ENCODE measurements at places on chromosomes 6 and 20.

DNA sequence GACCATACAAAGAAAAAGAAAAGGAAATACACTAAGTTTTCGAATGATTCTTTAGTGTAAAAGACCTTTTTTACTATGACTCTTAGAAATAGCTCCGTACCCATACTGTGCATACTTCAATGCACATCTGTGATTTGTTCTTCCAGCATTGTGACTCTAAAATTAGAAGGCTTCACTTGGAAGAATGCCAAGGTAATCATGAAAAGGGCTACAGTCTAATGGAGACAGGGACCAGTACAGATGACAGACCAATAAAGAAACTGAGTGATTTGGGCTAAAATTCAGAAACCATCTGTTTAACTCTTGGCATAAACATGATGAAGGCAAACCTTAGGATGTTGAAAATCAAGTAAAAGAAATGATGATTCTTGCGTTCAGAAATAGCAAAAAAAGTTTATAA lies 46.3 kb downstream of the CYP39A1 start:
- DNase-seq: no peak

- DNase-seq: no peak
Observed at GRCh38 chr20:63911176-63911575, 16.2 kb downstream of the DNAJC5 start.

DNA sequence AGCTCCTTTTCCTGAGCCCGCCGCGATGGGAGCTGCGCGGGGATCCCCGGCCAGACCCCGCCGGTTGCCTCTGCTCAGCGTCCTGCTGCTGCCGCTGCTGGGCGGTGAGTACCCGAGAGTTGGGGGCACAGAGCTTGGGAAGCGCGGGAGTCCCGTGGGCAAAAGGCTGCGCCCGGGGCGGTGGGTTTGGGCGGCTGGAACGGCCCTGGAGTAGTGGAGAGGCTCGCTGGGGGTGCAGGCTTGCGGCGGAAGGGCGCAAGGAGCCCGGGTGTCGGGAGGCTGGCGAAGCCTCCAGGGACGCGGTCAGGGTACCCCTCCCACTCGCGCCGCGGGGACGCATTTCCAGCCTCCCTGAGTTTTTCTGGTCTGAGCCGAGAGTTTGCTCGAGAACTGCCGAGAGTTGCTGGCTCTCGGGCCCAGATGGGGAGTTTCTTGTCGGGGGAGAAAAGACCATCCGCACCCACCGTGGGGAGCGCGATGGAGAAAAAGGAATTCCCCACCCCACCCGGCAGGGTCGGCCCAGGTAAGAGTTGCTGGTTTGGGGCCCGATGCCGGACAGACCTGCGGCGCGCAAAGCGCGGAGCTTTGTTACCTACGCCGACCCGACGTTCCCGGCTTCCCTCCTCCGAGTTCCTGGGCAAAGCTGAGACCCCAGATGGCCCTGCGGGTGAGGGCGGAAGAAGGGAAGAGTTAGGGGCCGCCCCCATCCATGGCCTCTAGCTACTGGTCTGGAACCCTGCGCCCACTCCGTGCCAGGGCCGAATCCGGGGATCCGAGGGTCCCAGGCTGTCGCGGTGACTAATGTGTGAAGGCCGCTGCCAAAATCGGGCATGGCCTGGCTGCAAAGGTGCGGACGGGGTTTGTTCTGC lies 584 bp downstream of the PTK7 start:
- DNase-seq: no peak

DNA sequence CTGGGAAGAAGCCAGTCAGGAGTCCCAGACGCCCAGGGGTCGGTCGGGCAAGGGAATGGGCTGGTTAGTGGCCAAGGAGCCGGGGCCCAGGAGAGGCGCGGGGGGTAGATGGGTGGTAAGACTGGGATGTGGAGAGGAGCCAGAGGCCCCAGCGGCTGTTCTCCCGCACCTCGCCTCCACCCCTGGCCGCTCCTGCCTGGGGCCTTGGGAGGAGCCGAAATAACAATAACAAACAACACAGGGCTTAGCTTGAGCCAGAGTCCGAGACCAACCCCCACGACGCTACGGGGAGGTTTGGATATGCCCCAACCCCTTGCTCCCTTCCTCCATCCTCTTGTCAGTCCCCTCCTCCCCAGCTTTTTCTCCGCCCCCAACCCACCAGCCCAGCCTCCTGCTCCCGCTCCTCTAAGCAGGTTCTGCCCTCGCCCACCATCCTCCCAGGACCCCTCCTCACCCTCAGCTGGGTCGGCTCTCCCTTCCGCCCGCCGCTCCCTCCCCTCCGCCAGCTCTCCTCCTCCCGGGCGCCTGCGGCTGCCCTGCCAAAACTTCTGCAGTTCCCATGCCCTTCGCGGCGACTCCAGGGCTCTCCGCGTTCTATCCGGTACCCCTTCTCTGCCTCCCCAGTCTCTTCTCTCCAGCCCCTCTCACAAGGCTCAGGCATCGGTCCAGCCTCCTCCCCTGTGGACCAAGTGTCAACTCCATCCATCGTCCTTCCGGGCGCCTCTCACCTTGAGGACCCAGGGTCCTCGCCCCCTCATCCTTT lies 1.1 kb downstream of the RNF39 start:
- no peak for DNase-seq

GRCh38 chr6:97102145-97102790 lies 177.7 kb downstream of the KLHL32 start:
- DNase-seq: no peak

- no peak for DNase-seq
Observed at GRCh38 chr6:99885051-99885450, 109.0 kb downstream of the MCHR2 start.

DNA sequence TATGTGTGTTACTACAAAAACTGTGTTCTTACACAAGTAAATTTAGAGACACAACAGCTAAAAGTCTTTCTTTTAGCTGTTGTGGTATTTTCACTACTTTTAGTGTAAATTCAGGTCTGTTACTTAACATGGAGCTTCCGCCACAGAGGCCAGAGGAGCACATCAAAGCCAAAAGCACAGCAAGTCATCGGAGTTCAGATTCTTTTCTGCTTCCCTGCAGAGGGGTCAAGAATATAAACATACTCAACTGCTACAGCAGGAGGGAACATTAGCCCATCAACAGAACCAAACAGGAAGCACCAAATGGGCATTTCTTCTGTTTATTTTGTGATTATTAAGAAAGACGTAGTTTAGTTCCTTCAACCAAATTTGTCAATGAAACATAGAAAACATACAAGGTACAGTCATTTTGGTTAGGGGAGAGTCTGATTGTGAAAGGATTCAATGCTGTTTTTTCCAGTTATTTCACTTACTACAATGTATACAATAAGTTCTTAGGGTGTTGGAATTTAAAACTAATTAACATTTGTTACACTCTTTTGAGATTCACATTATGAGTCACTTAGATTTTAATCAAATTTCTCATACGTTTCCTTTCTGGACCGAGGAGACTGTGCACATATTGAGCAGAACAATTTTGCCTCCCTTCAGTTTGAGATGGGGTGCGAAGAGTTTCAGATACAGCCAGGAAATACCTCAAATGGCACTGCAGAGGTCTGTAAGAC lies 42.8 kb upstream of the DSE start:
- no peak for DNase-seq

DNA sequence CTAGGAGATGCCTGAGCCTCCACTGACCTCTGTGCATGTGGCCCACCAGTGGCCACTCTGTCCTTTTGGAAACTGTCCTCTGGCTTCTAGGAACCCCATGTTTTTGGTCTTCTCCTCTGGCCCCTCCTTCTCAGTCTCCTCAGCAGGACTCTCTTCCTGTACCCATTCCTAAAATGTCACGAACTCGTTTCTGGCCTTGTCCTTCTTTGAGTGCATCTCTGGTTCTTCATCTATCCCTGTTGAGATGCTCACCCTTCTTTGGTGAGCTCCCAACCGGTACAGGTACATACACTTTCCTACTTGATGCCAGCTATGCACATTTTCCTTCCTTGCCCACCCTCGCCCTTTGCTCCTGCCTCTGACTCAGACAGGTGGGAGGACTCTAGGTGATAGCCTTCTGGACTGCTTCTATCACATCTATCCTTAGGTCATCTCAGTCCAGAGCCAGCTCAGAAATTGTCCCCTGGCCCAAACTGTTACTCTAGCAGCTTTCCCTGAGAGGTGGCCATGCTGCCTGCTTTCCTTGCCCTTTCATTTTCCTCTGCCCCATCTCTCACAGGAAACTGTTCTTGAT lies 14.8 kb upstream of the NNAT start:
- no peak for DNase-seq

- peak; percentile 39 for DNase-seq
Observed at GRCh38 chr20:63381781-63382431, 20.8 kb upstream of the CHRNA4 start.

- no peak for DNase-seq
Observed at GRCh38 chr6:27605401-27606342, 132.8 kb upstream of the ZNF184 start.

DNA sequence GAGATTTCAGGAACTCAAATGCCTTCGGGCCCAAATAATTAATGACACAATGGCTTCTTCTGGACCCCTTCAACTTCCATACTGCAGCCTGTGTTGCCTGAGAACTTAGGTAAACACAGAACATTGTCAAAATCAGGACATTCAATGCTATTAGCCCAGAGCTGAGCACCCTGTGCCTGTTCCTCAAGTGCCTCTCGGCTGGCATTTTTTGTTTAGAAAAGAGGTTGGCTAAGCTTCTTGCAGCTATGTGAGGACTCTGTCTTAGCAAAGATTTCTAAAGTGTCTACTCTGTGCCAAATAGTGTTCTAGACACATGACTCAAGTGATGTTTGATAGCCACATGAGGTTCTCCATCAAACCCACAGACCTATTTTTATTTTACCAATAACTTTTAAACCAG lies 289.3 kb upstream of the ARID1B start:
- DNase-seq: no peak

DNA sequence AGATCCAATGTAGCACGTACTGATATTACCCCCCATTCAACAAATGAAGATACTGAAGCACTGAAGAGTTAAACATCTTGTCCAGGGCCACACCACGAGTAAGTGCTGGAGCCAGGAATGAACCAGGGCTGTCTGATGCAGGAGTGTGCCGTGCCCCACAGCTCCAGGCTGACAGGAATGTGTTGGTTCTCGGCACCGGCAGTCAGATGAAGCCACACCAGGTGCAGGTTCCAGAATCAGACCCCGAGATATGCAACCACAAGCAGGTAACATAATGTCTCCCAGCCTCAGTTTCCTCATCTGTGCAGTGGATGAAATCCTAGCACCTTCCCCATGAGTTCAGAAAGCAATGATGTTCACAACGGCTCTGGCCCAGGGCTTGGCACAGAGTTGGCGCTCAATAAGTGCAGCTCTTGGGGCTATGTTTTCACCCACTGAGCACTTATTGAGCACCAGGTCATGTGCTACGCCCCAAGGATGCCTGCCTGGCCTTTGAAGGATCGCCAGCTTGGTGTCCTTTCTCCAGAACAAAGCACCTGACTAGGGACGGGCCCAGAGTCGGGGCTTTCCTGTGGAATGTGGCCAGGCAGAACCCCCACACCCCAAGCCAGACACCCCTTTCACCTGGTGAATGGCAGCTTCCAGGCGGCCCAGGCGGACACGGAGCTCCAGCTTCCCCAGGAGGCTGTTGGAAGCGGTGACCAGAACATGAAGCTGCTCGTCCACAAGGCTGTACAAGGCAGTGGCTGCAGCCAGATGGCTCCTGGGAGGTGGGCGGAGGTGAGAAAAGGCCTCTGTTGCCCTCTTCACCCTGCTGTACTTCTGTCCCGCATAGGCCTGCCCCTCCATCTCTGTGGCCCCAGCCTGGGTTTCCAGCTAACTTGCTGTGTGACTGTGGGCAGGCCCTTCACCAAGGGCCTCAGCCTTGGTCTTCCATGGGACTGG lies 41.3 kb downstream of the KIAA1755 start:
- DNase-seq: no peak

GRCh38 chr20:33071198-33071597 lies 8.2 kb upstream of the BPIFB4 start:
- no peak for DNase-seq

DNA sequence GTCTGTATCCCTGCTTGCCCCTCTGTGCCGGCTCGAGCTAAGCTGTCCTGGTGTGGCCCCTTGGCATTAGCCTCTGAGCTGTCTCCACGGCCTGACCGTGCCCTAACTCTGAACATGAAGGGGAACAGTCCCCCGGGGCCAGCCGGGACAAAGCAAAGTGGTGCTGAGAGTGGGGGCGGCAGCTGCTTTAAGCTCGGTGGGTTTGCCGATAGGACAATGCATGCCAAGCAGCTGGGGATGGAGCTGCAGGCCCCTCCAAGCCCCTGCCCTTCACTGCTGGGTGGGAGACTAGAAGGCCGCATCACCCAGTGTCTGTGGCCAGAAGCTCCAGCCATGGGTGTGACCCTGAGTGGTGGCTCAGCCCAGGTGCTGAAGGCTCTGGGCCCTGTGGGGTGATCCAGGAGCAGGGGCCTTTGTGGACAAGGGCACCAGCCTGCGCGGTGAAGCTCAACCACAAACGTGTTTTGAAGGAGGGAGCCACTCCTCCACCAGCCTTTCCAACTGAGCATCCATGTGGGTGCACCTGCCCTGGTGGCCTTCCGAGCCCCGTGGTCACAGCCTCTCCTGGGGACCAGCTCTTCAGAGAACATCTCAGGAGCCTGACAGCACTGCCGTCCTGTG lies 242.5 kb downstream of the ERMARD start:
- DNase-seq: no peak

DNA sequence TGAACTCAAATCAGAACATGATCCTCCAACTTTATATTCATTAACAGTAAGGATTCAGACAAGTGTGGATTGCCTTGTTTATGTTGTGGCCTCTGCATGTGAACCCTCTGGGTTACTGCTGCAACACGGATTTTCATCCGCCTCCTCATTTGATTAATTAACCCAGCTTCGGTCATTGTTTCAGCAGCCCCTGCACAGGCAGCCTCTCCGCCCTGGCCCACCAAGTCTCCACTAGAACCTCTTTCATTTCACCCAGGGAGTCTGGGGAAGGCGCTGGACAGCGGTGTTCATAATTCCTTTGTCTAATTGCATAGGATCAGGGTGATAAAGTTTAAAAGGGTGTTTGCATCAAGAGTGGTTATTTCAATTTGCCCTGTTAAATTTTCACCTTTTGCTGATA lies 15.7 kb downstream of the NKX2-2 start:
- DNase-seq: no peak

GRCh38 chr20:58718729-58719128 lies 26.1 kb downstream of the NPEPL1 start:
- DNase-seq: peak; percentile 12

DNA sequence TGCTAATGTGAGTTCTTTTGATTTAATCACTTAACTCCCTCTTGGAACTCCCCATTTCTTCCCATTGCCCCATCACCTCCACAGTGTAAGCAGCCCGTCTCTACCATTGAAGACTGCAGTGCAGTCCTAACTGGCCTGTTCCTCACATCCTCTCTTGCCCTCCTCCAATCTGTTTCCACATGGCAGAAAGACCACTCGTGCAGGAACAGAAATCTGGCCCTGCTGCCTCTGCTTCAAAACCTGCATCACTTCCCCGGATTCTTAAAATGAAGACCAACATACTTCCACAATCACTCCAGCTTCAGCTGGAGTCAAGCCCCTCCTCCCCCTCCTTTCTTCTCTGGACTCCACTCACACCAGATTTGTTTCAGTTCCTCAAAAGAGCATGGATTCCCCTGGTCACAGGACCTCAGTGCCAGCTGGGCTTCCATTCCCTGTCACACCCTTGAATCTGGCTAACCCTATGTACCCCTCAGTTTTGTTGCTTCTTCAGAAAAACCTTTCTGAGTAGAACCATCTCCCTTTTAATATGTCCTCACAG lies 802.3 kb downstream of the MAFB start:
- DNase-seq: no peak

GRCh38 chr6:118525913-118526780 lies 21.9 kb upstream of the PLN start:
- no peak for DNase-seq
